ENCODE measurements at places on chromosomes 3 and 15.

DNA sequence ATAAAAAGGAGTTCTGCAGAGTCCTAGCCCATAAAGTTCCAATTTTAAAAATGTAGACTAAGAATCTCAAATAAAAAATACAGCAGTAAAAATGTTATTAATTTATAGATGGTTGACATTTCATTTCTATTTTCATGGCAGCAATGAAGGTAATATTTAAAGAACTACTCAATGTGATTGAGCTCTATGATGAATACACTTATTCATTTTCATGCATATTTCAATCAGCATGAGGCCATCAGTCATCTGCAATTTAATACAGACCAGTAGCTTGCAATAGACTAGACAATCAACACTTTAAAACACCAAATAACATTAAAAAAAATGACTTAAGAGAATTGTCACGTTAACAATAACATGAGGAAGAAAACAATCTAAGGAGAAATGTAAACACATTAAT, 1295.8 kb upstream of the ALCAM start:
- DNase-seq = no peak

DNA sequence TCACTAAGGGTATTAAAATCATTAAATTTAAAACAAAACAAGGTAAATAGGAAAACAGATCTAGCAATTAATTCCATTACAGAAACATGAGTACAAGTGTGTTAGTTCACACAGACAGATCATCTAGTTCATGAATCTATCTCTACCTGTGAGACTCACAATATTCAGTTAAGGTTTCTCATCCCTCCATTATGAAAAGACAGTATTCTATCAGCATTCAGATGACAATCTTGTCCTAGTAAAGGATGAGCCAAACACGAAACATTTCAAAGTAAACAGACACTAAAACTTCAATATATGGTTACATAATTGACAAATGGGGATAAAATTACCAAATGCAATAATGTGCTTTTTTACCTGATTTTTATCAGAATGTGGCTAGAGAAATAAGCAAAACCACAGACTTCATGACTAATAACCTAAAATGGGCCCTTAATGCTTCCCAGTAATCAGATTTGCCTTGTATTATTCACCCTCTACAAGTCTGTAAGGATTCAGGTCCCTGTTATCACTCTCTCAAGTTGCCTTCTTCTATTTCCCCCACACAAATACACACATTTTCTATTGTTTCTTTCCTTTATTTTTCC, 126.8 kb downstream of the DLG1 start:
- DNase-seq = no peak

DNA sequence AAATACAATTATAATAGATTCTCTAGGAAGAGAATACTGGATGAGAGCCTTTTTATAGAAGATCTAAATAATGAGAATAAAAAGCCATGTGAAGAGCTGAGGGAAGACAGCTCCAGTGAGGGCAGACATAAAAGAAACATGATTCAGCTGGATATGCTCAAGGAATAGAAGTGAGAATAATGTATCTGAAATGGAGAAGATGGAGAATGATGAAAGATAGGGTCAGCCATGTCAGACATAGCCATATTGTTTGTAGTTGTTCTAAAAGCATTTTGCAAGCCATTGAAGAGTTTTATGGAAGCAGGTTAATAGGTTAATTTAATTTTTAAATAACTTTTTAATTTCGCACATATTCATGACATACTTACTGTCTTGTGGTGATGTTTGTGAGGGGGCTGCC, 713.5 kb upstream of the ARPP21 start:
- DNase-seq = no peak

- no peak for DNase-seq
Measured at GRCh38 chr15:48573780-48574179, 71.7 kb downstream of the FBN1 start.

- peak; percentile 41 for DNase-seq
Measured at GRCh38 chr3:72641684-72642083, 206.6 kb downstream of the SHQ1 start.

DNA sequence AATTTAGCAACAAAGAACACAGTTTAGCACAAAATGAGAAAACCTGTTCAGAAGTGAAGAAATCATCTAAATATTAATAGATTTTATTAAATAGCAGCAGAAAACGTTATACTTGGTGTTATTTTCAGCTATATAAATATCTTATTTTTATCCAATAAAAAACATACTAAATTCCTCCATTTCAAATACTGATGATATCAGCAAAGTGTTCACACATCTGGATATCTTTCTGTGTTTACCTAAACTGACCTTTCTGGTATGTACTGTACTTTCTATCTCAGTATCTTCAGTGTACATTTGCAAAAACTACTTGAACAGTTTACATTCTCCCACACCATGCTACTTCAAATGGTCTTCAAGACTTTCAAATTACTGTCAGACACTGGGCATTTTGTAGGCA, 179.9 kb downstream of the ZBTB20 start:
- no peak for DNase-seq
